ENCODE measurements at places on chromosomes 7 and 10. TPM values are rescaled to one million over a fixed set of nuclear protein-coding genes. Genes with fewer than 3 reads are reported as not detected.

The ZC3HAV1L gene
- 23.3 TPM for total RNA-seq

The TFR2 gene
- total RNA-seq, result 0.60 TPM

DNA sequence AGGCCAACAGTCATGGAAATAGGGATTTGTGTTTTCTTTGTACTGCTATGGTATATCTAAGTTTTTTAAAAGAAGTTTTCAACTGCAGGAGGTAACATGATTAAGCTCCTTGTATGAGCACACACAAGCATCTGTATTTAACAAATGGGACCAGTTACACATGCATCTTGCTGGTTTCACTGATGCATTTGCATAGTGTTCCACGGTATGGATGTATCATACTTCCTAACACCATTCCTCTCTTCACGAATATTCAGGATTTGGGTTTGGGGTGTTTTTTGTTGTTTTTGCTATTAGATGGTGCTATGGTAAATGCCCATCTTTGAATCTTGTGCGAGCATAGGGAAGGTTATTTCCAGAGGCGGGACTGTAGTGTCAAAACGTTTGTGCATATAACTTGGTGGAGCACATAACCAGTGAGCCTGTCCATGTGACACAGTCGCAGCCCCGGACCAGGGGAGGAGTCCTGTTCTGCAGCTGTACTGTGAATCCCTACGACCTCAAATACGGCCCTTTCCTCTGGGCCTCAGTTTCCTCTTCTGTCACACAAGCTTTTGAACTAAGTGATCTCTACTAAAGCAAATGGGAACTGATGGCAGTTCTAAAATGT is 1.9 kb downstream of the H2BK1 start:
- DNase-seq, result no peak

DNA sequence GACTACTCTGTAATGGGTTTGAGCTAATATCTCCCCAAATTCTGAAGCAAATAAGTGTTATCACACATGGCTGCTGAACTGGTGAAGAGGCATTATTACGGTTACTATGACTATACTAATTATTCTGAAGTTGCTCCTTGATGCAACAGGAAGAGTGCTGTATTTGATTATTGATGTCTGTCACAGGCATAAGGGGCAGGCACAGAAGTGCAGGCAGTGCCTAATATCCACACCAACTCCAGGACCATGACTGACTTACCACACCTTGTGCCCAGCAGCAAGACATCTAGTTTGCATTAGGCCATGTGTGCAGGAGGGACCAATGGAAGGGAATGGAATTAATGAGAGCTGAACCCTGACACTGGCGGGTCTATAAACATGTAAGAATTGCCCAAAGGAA is 62.7 kb downstream of the AMPH start:
- DNase-seq, result no peak

DNA sequence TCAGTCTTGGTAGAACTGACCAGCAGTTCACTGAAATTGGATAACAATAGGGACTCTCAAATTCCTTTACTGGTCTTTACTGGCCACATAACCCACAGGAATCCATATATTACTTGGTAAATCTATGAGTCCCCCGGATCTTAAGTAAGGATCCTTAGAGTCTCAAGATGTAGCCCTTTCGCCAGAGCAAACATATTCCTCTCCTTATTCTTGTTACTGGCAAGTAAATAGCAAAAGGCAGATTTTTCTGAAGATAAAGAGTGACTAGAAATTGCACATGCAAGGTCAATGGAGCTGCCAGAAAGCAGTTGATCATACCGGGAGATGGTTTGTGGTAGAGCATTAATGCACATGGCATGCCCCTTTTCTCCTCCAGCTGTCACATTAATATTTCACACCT is 283.0 kb downstream of the HDAC9 start:
- no peak for DNase-seq

DNA sequence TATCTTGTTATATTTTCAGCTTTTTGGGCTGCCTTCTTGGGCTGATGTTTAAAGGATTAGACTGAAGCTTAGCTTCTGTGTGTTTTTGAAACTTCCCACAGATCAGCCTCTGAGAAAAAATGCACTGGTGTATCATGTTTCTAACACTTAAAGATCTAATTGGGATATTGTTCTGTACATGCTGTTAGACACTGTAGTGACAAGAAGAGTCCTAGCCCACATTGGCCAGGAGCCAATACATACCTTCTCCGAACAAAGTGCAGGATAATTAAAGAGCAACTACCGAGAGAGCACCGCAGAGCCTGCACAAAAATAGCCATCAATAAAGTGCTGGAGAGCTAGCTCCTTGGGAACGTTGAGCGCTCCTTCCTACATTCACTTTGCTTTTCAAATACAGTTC is 289.4 kb upstream of the SP8 start:
- no peak for DNase-seq

The PRTFDC1 gene
- total RNA-seq, result 3.2 TPM

GRCh38 chr10:44368637-44369036 is 16.3 kb downstream of the CXCL12 start:
- DNase-seq, result no peak

The PCGF6 gene
- total RNA-seq, result 14.2 TPM

GRCh38 chr10:10870523-10871241 is 147.0 kb upstream of the CELF2 start:
- no peak for DNase-seq

The HECW1 gene
- 0.12 TPM for total RNA-seq

The TAS2R3 gene
- 0.63 TPM for total RNA-seq

GRCh38 chr7:123143252-123144006 is 56.3 kb downstream of the SLC13A1 start:
- DNase-seq, result no peak

DNA sequence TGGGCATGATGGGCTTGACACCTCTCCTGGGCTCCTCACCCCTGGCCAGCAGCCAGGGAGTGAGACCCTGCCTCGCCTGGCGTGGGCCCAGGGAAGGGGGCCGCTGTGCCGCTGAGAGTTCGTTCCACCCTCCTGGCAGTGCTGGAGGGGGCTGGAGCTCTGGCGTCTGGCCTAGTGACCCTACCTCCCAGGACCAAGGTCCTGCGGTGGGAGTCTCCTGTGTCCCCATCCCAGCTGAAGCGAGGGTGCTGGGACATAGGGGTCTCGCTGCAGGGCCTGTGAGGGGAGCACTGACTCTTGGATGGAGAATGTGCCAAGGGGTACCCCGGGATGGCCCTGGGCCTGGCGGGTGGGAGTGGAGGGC is 1.2 kb downstream of the GTF2IRD1 start:
- DNase-seq, result no peak

- DNase-seq, result no peak
Observed at GRCh38 chr10:132104471-132105301, 38.9 kb downstream of the JAKMIP3 start.

DNA sequence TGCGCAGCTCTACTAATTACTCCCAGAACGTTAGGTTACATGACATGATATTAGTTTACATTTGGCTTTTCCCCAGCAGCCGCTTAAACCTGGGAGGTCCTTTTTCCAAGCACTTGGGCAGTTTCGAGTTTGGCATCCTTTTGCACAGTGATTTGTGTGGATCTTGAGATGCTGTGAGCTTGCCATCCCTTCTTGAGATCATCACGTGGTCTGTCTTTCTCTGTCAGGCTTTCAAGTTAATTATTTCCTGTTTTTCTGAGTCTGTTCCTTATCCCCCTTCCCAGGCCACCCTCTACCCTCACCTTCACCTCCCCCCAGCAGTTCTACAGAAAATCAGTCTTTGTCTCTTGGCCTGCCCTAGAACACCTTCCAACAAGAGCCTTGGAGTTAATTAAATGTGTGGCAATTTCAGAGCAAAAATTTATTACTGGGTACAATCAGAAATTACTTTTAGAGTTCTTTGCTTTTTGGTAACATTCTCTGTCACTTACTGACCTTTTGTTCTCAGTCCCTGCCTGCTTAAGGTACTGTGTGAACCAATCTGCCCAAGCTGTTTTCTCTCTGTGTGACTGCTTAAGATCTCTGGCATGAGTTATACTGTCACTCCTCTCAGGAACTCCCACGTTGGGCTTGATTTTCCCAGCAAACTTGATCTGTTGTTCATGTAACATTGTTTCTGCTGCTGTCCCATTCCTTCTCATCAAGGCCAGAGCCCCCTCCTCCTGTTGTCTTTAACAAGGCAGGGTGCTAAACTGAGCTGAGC is 3.1 kb upstream of the SLF2 start:
- no peak for DNase-seq

- no peak for DNase-seq
Observed at GRCh38 chr10:201328-201771, 66.1 kb downstream of the ZMYND11 start.

GRCh38 chr7:23353172-23353571 is 54.0 kb downstream of the MALSU1 start:
- no peak for DNase-seq

The TBRG4 gene
- 54.2 TPM for total RNA-seq

DNA sequence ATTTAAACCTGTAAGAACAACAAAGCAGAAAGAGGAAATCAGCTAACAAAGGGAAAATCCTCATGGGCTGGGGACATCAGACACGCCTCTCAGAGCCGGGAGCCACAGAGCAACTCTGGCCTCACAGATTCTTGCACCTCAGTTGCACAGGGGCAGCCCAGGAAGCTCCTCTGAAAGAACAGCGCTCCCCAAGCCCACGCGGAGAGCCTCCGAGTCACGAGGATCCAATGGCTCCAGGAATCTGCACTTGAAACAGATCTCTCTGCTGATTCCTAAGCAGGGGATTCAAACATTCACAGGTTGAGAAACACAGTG is 213.2 kb upstream of the MGMT start:
- no peak for DNase-seq

Measured in omental fat pad (tissue), 4 donors.